ENCODE measurements at places on chromosomes 3 and 15. TPM values are rescaled to one million over a fixed set of nuclear protein-coding genes. Genes with fewer than 3 reads are reported as not detected.
A peak's percentile ranks its signal among the peaks of the same experiment; 100 is the strongest.

The WNT5A gene
- 3.1 TPM for total RNA-seq

The TGM4 gene
- not detected for total RNA-seq

The KNG1 gene
- total RNA-seq = 0.09 TPM

The SPINK8 gene
- total RNA-seq = not detected

The MFN1 gene
- 38.7 TPM for total RNA-seq

The CAPN3 gene
- 9.2 TPM for total RNA-seq

The ATRIP gene
- 6.5 TPM for total RNA-seq

GRCh38 chr3:25783661-25784512, 644 bp upstream of the NGLY1 start:
- DNase-seq = no peak

DNA sequence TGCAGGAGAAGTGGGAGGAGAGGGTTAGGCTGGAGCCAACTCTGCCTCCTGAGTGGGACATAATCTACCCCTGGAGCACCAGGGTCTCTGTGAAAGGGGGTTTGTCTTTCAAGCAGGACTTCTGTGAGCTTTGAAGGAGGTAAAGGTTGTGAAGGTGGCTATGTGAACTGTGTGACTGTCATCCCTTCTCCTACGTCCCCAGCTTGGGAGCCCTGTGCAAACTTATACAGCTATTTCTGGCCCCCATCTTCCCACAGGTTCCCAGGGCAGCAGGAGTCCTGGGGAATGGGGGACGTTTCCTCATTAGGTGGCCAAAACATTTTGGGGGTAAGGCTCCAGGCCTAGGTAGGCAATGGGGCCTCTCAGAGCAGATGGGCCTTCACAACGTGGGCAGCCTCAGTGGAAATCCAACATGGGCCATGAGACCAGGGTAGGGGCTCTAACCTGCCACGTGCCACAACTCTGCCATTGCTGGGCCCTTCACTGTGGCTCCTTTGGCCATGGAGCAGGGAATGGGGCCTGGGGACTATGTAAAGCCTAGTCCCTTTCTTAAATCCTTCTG, 3.5 kb downstream of the VIPR1 start:
- DNase-seq = no peak

DNA sequence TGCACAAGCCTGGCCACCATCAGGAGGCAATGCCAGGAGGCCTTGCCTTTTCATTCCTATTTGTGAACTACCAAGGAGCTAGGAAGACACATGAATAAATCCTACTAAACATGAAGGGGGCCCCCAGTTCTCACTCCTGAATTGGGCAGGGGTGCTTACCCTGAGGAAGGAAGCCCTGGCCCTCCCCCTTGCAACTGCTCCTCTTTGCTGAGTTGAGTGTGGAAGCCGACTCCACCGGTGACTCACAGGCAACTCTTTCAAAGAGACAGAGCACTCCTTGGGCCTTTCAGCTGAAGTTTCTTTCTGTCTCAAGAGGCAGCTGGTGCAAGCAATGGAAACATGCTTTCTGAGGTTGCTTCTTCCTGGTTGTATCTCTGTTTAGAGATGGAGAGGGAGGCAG, 1.7 kb downstream of the GABRG3 start:
- DNase-seq = no peak

DNA sequence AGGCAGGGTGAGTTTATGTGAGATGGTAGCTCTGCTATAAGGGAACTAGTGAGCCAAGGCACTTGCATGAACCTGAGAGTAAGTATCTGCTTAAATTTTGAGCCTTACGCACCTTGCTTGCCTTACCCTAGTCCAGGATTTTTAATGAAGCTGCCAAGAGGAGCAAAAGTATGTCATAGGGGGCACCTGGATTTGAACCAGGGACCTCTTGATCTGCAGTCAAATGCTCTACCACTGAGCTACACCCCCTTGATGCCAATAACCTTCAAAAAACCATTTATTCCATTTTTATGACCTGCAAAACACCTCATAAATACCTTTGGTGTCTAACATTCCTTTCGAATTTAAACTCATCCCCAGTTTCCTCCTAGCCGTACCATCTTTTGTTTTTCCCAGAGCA, 88.3 kb upstream of the ACP3 start:
- no peak for DNase-seq

GRCh38 chr3:191283400-191283799, 45.8 kb upstream of the CCDC50 start:
- no peak for DNase-seq

DNA sequence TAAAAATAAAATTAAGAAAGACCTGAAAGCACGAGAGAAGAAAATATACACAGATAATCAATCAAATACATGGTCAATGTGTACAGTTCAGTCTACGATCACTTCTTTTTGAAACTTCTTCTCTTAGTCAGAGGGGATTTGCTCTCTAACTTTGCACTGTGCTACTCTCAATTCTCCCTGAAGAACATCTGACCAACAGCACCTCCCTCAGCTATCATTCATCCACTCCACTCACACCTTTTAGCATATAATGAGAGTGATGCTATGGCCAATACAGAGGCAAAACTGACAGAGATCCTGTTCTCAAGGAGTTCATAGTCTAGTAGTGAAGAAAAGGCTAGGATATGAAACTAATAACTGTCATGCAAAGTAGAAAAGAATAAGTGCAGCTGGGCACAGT, 45.9 kb downstream of the P3H2 start:
- no peak for DNase-seq

- DNase-seq = no peak
Measured at GRCh38 chr3:160473221-160473620, 23.6 kb upstream of the TRIM59 start.

DNA sequence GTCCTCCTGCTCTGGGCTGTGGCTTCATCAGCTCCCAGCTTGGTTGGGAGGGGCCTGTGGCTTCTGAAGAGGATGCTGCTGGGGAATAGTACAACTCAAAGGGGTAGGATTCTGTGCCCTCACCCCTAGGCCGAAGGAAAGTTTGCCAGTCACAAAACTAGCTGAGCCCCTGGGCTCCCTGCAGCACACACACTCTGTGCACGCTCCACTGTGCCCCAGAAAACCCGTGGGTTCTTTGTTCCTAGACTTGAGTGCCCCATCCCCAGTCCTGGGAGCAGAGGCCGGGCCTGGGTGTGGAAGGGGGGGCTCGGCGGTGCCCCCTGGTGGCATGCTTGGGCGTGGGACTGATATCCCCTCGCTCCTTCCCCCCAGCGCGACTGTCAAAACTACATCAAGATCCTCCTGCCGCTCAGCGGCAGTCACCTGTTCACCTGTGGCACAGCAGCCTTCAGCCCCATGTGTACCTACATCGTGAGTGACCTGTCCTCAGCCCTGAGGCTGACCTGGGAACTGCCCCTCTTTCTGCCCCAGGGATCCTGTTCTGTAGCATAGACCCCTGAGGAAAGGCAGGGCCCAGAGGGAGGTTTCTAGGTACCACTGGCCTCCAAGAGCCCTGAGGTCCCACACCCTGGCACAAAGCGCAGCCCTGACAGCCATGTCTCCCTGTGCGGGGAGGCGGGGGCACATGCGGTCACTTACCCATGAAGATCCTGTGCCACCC, 14.2 kb downstream of the CIB1 start:
- DNase-seq = peak; percentile 44

- no peak for DNase-seq
Measured at GRCh38 chr15:83092309-83092976, 15.0 kb upstream of the TM6SF1 start.

- DNase-seq = no peak
Measured at GRCh38 chr3:195866686-195867511, 41.5 kb downstream of the TNK2 start.

- DNase-seq = no peak
Measured at GRCh38 chr15:86690566-86690965, 610.9 kb downstream of the AGBL1 start.

All from omental fat pad (tissue), 4 donors.